ENCODE measurements at places on chromosomes 2 and 18.

DNA sequence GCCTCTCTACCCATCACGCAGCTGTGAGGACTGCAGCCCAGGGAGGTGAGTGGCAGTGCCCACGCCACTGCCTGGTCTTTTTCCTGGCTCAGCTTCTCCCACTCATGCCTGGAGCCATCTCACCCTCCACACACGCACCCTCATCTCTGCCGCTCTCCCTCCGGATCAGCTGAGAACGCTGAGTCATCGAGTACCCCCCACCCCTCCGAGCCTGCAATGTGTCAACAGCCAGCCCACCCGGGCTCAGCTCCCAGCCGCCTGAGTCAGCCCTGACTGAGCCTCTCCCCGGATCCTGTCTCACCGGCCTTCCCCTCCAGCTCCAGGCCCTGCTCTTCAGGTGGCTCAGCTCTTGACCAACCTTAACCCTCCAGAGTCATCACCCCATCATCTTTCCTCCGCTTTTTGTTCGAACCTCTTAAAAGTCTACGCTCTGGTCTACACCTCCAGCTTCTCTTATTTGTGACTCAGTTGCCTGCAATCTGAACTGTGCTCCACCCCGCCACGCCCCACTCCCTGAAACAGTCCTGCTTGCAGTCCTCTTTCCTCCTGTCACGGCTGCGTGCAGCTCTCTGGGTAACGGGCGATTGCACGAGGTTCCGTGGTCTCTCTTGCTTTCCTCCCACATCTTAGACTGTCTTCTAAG is 94.4 kb upstream of the ASAP2 start:
- DNase-seq = no peak

- no peak for DNase-seq
Measured at GRCh38 chr2:55838653-55839052, 84.9 kb downstream of the EFEMP1 start.

GRCh38 chr2:219603771-219604170 is 6.1 kb downstream of the STK11IP start:
- DNase-seq = no peak

DNA sequence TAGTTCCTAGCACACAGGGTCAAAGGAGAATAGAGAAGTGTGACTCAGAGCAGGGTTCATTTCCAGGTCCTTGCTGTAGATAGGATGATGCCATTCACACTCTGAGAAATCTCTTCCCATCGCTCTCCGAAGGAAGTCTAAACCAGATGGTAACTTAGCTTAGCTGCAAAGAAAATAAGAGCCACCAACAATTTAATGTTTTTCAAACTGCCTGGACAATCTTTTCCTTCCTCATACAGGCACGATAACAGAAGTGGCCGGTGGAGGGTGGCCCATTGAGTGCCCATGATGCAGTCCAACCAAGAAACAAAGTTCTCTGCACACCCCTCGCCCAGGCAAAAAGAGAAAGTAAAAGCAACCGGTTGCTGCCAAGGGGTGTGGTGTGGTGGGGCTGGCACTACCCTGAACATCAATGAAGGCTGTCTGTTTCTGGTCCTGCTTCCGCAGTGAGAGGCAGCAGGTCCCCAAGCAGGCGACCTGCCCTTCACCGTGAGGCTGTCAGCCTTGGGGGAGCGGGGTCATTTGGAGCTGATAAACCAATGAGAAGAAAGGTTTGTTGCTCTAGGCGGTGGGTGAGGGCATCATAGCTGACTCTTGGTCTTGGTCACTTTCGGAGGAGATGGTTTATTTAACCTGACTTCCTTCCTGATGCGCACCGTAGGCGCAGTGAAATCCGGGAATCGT is 105.6 kb upstream of the CD302 start:
- peak; percentile 20 for DNase-seq

Measured in stimulated activated CD8-positive, alpha-beta memory T cell treated with anti-CD3 and anti-CD28 coated beads, Interleukin-2, amount 100 ng/mL, for 1 hour (primary cell).